ENCODE measurements at places on chromosomes 3 and 15.

DNA sequence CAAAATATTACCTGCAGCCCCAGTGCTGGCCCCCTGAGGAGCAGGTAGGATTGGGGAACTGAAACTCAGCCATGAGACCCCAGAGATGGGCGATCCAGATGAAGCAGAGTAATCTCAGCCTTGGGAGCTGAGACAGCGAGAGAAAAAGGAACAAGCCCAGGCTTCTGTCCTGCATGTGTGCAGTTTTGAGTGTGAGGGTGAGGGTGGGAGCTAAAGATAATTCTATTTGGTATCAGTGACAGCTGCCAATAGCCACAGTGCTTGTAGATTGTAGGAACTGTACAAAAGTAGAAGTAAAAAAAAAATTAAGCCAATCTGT is 5.9 kb downstream of the ATP8B4 start:
- no peak for DNase-seq

GRCh38 chr15:99416191-99417188 is 149.3 kb upstream of the MEF2A start:
- DNase-seq = no peak

DNA sequence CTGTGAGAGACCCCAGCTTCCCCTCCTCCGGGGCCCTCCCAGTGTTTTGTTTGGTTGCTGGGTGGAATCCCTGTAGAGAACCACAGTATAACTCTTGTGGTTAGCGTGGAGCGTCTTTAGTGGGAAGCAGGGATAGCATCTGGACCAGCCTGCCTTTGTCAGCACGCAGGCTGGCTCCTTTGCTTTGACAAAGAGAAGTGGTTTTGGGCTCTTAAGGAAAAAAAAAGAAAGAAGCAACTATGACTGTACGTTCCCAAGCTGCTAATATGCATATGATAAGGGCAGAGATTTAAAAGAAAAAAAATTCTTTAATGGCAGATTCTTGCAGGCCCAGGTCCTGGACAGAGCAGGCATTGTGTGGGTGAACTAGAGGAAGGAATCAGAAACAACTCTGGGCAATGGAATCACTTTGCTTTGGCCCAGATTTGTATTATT is 340.8 kb upstream of the CTDSPL start:
- DNase-seq = no peak

DNA sequence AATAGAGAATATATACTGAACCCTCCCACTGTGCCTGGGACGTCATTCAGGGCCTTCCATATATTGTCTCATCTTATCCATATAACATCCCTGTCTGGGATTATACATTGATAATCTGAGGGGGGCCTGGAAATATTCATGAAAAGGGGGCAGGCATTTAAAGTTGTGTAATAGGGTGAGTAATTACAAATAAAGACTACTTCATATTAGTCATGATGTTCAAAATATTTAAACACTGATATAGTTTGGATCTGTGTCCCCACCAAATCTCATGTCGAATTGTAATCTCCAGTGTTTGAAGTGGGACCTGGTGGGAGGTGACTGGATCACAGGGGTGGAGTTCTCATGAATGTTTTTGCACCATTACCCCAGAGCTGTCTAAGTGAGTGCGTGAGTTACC is 97.8 kb downstream of the AQP9 start:
- no peak for DNase-seq

GRCh38 chr3:43260412-43260811 is 25.9 kb upstream of the SNRK start:
- no peak for DNase-seq

DNA sequence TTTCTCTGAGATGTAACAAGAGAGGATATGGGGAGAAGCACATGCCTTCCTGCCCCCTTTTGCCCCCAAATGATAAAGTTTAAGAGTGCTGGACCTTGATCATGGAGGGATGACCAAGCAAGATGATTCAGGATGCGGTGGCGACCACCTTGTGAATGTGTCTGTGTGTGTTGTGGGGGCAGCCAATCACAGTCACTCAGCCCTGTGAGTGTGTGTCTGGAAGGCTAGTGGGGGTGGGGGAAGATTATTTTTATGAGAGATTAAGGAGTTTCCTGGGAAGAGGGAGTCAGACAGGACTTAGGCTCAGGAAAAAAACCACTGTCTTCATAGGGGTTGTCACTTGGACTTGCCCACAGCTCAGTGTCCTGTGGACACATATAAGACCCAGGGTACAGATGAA is 57.8 kb upstream of the KY start:
- DNase-seq = no peak

DNA sequence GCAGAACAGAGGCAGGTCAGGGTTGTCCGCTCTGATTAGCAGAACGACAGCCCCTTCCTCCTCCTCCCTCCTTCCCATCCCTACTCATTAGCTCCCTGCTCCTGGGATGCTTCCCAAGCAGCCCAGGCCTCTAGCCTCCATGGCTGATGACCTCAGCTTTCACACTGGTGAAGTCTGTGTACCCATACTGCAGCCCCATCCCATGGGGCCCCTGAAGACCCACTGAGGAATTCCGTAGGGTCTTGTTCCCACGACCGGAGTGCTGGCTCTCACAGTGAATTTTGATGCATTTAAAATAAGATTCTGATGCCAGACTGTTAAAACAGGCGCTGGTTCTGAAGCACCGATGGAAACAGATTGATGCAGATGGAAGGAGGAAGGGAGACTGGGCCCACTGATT is 36.1 kb downstream of the GOLGA6A start:
- no peak for DNase-seq

DNA sequence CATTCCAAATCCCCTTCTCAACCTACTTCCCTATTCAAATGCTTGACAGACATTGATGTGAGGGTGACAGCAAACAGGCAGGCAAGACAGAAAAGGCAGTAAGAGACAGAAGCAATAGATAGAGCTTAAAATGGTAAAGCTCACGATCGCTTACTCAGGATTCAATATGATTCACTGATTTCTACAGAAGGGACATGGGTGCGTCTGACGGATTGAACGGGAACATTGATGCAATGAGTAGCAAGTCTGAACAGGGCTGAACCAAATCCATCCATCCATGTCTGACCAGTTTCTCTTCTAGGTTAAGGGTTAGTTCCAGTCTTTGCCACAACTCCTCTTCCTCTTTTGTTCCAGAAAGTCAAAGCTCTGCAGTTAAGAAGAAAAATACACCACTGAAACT is 35.1 kb downstream of the P2RY1 start:
- DNase-seq = no peak

DNA sequence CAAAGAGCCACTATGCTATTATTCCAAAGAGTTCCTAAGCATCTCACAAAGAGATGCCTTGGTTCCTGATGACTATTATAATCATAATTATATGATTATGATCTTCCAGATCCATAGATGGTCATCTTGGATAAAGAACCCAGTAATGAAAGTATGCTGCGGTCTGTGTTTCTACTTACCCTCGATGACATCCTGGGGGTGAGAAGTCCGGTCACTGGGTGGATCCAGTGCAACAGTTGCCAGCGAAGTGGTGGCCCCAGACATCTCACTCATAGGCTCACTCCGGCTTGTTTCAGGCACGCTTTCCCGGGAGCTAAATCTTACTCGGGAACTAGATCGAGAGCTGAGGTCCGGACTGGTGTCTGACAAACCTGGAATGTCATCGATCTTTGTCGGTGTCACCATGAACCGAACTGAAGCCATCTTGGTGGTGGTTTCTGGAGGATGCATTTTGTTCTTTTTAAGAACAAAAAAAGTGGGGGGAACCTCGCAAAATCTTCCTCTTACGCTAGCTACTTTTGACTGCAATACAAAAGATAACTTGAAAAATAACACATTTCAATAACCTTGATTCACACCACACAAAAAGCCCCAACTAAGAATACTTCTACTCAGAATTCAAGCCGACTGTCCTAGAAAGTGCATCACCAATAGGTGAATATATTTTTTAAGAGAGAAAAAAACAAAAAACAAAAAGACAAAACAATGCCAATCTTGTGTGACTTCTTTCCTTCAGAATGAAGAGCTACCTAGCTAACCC is 1.2 kb downstream of the SLC12A6 start:
- DNase-seq = no peak
